Body of pancreas (tissue), 4 donors: ENCODE measurements at places on chromosomes 7 and 10. TPM values are rescaled to one million over a fixed set of nuclear protein-coding genes. Genes with fewer than 3 reads are reported as not detected.

- peak overlapping the region; percentile 52 for H3K27ac ChIP-seq
- H3K36me3 ChIP-seq: peaks cover 9% of the 10 kb centered on the region
- H3K4me1 ChIP-seq: peaks cover 29% of the 10 kb centered on the region
- no peaks in the 10 kb centered on the region for H3K27me3 ChIP-seq
- no peak for DNase-seq
Measured at GRCh38 chr7:155001756-155002410, 1.0 kb downstream of the PAXIP1 start.

DNA sequence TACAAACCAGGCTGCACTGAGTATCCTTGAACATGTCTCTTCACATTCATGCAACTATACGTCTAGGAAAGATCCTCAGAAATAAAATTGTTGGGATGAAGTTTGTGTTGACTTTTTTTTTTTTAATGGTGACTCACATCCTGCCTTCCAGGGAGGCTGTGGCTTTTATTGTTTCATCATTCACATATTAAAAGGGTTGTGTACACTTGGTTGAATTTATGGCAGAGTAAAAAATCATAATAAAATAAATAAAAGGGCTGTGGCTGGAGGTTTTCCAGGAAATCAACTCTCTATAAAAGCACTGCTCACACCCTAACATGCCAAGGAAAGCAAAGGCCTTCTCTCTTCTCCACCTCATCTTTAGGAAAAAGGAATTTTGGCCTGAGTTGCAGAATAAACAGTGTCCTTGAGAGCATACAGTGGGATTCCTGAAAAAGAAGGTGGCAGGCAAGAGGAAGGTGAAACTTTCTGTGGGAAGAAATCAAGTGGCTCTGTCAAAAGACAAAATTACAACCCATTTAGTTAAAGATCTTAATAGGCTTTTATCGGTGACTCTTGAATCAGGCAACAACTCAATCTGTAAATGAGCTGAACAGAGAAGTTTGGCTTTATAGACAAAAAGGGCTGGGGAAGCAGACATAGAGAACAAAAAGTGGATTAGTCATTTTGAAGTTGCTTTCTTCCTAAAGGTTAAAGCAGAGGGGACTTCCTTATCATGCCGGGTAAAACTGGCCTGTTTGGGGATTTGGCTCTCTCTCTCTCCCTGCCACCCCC, 41.6 kb upstream of the FHIP2A start:
- no peaks in the 10 kb centered on the region for H3K27me3 ChIP-seq
- no peak overlapping the region for H3K4me3 ChIP-seq
- H3K36me3 ChIP-seq: no peaks in the 10 kb centered on the region
- no peaks in the 10 kb centered on the region for H3K4me1 ChIP-seq
- peak overlapping the region; percentile 31 for H3K27ac ChIP-seq

- no peak overlapping the region for H3K27ac ChIP-seq
- no peaks in the 10 kb centered on the region for H3K27me3 ChIP-seq
- no peaks in the 10 kb centered on the region for H3K4me1 ChIP-seq
- no peak overlapping the region for H3K4me3 ChIP-seq
- no peak for DNase-seq
Measured at GRCh38 chr7:86558680-86559501, 84.8 kb upstream of the GRM3 start.

DNA sequence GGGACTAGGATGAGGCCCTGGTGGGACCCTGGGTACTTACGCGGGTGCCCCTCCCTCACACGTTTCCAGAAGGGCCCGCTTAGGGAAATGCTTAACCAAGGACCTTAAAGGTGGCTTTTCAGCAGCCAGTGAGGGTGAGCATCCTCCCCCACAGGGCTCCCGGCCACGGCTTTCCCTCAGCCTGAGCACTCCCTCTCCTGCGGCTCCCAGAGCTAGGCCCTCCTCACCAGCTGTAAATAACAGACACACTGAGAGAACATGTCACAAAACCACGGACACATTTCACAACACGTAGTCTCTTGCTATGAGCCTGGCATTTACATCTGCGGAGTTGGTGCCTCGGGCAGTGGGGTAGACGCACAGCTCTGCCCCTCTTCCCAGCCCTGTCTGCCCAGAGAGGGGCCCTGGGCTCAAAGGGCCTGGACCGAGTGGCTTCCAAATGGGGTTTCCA, 25.2 kb downstream of the GRID1 start:
- no peaks in the 10 kb centered on the region for H3K27me3 ChIP-seq
- DNase-seq: peak; percentile 1
- H3K4me1 ChIP-seq: no peaks in the 10 kb centered on the region
- H3K27ac ChIP-seq: no peak overlapping the region

GRCh38 chr10:113616244-113617074, 47.4 kb downstream of the NRAP start:
- H3K27me3 ChIP-seq: no peaks in the 10 kb centered on the region
- H3K4me1 ChIP-seq: peaks cover 46% of the 10 kb centered on the region
- no peak overlapping the region for H3K4me3 ChIP-seq

MSS51 gene
- total RNA-seq: 2.3 TPM

ZNF488 gene
- total RNA-seq: not detected

FAS gene
- 13.7 TPM for total RNA-seq

GRCh38 chr10:47421057-47421952, 37.2 kb upstream of the ZNF488 start:
- H3K27me3 ChIP-seq: no peaks in the 10 kb centered on the region
- H3K4me1 ChIP-seq: no peaks in the 10 kb centered on the region
- no peak overlapping the region for H3K27ac ChIP-seq
- H3K4me3 ChIP-seq: no peak overlapping the region

- H3K27ac ChIP-seq: no peak overlapping the region
- no peaks in the 10 kb centered on the region for H3K4me1 ChIP-seq
- DNase-seq: no peak
- H3K27me3 ChIP-seq: no peaks in the 10 kb centered on the region
Measured at GRCh38 chr10:122420624-122421007, 33.8 kb upstream of the ARMS2 start.
